ENCODE measurements at places on chromosomes 3 and 15.

- DNase-seq = no peak
These were observed 136.9 kb downstream of the PCCB start for GRCh38 chr3:136387031-136387430.

GRCh38 chr3:128597900-128598299 lies 52.7 kb downstream of the RPN1 start:
- no peak for DNase-seq

DNA sequence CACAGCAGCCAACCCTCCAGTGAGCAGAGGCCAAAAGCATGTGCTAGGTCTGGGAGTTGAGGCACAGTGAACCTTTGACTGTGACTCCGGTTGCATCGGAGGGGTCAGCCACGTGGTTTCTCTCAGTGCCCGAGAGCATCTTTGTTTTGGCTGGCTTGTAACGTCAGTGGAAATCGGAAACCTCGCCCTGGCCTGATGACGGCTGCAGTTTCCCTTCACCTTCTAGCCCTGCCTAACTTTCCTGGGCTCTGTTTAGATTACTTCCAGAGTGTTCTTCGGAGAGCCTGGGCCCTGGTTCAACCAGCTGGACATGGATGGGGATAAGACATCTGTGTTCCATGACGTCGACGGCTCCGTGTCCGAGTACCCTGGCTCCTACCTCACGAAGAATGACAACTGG lies 56.6 kb downstream of the MESD start:
- DNase-seq = no peak

GRCh38 chr3:2211568-2211967 lies 112.9 kb downstream of the CNTN4 start:
- no peak for DNase-seq

GRCh38 chr15:87227846-87228245 lies 1028.7 kb downstream of the NTRK3 start:
- no peak for DNase-seq

DNA sequence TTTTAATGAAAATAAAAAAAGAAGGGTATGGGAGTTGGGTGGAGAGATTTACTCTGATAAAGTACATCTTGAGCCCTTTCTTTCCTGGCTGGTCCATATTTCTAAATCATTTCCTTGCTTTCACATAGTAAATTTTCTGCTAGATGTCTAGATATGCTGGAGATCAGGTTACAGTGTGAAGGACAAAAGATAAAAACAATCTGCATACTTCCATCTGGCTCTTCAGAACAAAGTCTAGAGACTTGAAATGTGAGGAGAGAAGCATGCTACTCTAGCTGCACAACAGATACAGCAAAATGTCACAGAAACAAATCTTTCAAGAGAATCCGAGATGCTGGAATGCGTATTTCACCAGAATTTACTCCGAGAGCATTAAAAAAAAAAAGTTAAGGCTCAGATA lies 42.2 kb downstream of the FOXP1 start:
- no peak for DNase-seq

- DNase-seq = no peak
These were observed 164.1 kb upstream of the NSMCE3 start for GRCh38 chr15:29433507-29434248.

- DNase-seq = no peak
These were observed 51.4 kb downstream of the FLNB start for GRCh38 chr3:58059349-58060321.

- DNase-seq = no peak
These were observed 289.4 kb upstream of the TLE3 start for GRCh38 chr15:70387081-70387480.

DNA sequence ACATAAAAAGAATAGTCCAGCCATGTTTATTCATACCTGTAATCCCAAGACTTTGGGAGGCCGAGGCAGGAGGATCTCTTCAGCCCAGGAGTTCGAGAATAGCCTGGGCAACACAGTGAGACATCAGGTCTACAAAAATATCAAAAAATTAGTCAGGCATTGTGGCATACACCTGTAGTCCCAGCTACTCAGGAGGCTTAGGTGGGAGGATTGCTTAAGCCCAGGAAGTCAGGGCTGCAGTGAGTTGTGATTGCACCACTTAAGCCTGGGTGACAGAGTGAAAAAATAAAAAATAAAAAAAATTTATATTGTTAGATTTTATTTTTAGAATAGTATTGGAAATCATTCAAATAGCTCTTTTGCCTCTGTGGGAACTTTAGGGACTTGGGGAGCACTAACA lies 12.8 kb upstream of the TM4SF1 start:
- DNase-seq = no peak

DNA sequence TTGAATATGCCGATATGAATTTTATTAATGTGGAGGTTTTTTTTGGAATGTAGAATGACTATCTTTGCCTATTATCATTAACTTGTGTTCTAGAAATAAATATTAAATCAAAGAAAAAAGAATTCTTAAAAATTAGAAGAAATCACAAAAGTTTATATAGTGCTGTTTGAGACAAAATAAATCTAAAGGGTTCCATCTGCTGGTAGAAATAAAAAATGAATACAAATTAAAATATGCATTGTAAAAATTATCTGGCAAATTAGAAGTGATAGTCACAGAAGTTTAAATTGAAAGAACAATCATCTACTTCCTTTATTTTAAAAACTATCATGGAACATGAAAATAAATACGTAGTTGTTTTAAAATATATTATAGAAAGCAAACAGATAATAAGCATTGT lies 22.7 kb upstream of the ZBTB20 start:
- no peak for DNase-seq

GRCh38 chr3:175896655-175897054 lies 1037.5 kb downstream of the NAALADL2 start:
- no peak for DNase-seq

- no peak for DNase-seq
These were observed 27.0 kb upstream of the POLG start for GRCh38 chr15:89361451-89362202.

- no peak for DNase-seq
These were observed 15.8 kb downstream of the RUVBL1 start for GRCh38 chr3:128107834-128108233.

DNA sequence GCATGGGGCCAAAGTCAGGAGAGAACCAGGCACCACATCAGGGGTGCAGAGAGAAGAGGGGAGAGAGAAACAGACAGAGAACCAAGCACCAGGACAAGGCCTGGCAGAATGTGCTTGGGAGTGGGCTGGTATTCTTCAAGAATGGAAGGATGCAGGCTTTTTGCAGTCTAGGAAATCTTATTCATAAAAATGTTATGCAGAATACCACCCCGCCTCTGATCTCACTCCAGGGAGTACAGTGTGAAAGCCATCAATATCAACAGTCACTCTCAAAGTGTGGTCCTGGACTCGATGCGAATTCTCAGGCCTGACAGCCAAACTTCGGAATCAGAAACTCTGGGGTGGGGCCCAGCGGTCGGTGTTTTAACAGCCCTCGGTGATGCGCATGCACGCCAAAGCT lies 16.9 kb downstream of the NTRK3 start:
- no peak for DNase-seq

GRCh38 chr15:35506272-35506870 lies 39.6 kb downstream of the DPH6 start:
- DNase-seq = no peak

DNA sequence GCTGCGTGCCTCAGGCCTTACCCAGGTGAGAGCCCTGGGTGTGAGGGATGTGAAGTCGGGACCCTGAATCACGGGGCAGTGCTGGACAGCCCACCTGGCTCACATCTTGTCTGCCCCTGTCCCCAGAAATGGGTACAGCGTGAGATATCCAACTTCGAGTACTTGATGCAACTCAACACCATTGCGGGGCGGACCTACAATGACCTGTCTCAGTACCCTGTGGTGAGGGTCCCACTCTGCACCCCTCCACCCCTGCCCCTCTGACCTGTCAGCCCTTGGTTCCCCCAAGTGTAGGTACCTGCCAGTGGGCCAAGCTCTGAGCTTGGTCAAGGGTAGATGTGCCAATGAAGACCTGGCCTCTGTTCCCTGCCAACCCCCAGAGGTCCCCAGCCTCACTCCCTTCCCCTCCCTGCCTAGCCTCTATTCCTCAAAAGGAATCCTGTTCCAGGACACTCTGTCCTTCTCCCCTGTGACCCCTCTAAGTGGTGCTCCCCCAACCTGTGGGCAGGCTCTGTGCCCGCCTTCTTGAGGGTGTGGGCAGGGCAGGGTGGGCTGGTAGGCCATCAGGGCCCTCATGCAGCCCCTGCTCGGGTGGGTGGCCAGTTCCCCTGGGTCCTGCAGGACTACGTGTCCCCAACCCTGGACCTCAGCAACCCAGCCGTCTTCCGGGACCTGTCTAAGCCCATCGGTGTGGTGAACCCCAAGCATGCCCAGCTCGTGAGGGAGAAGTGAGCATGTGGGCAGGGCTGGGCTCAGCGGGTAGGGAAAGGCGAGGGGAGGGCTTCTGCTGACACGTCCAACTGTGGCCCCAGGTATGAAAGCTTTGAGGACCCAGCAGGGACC lies 25.1 kb downstream of the NBEAL2 start:
- DNase-seq = no peak

- DNase-seq = no peak
These were observed 298.3 kb downstream of the MEX3B start for GRCh38 chr15:81747482-81747881.

GRCh38 chr3:123157598-123158287 lies 44.0 kb upstream of the SEC22A start:
- no peak for DNase-seq

GRCh38 chr15:91981821-91982800 lies 128.6 kb downstream of the SLCO3A1 start:
- peak; percentile 18 for DNase-seq

- DNase-seq = no peak
These were observed 409.6 kb upstream of the TBL1XR1 start for GRCh38 chr3:177606891-177607290.

GRCh38 chr15:85500729-85501128 lies 120.3 kb downstream of the AKAP13 start:
- DNase-seq = no peak

GRCh38 chr15:63324770-63325169 lies 47.4 kb downstream of the APH1B start:
- no peak for DNase-seq

DNA sequence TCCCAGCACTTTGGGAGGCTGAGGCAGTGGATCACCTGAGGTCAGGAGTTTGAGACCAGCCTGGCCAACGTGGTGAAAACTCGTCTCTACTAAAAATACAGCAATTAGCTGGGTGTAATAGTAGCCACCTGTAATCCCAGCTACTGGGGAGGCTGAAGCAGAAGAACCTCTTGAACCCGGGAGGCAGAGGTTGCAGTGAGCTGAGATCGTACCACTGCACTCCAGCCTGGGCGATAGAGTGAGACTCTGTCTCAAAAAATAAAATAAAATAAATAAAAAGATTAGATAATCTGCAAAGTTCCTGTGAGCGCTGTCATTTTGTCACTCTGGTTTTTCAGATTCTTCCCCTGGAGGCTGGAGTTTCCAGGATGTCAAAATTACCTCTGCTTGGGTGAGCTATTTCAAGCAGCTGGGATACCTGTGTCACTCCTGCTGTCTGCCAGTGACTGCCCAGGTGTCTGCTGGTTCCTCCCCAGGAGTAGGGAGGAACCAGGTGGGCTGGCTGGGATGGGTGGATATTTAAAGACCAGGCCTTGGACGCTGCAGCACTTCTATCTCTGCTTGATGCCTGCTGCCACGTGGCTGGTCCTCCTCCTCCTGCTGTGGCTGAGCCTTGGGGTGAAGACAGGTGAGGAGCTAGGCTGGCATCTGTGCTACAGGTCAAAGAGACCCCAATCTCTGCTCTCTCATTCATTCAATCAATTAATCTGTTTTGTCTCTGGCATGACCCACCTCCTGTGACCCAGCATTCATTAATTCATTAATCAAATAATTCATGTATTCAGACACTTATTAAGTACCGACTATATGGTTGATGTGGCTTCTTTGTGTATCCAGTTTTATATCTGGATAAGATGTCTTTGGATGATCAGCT lies 19.5 kb upstream of the MUC20 start:
- no peak for DNase-seq

GRCh38 chr15:76829939-76830338 lies 75.2 kb downstream of the SCAPER start:
- DNase-seq = no peak

DNA sequence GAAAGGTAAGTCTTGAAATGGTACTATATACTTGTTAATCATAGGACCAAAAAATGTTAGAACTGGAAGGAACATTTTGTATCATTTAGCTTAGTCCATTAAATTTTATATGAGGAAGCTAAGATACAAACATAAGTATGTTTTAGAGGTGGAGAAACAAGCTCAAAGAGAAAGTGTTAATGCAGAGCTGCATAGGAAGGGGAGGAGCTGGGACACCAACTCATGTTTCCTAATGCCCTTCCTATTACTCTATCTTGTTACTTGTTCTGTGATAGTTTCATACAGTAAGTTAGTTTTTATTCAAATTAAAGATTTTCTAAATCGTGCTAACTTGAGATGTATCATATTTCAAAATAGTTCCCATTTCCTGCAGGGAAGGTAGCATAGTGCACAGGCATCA lies 7.4 kb downstream of the SLC35A5 start:
- no peak for DNase-seq

DNA sequence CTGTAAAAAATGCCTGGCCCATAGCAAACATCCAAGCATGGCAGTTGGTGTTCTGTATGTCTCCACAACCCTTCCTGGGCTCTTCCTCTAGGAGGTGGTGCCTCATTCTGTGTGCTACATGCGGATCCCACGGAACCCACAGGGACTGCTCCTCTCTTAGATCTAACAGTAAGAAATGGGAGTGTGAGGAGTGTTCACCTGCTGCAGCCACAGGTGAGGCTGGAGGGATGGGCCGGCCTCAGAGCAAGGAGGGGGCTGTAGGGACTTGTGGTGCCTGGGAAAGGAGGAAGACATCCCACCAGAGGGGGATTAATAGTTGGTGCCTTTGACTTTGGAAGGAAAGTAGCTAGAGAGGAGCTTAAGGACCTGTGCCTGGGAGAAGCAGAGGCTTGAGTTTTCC lies 22.2 kb downstream of the SEMA3G start:
- no peak for DNase-seq

DNA sequence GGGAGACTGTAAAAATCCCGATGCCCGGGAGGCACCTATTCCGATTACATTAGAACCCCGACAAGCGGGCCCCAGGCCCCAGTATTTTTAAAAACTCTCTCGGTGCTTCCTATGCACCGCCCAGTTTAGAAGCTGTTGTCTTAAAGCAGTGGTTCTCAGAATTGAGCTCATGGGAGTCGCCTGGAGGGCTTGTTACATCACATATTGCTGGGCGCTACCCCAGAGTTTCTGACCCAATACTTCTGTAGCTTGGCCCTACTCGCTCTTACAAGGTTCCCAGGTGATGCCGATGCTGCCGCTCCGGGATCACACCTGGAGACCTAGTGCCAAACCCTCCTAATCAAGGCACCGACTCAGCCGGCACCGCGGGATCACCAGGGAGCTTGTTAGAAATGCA lies 35.2 kb downstream of the CPN2 start:
- DNase-seq = no peak

- DNase-seq = no peak
These were observed 87.2 kb upstream of the SLC2A2 start for GRCh38 chr3:171113716-171114115.

Measured in NCI-H187 treated with DMSO at 0.1 percent for 48 hours (cell line).